AG08396 (cell line): ENCODE measurements at places on chromosomes 5 and 9.

- no peak for DNase-seq
Observed at GRCh38 chr9:72649127-72649442, 127.7 kb downstream of the TMC1 start.

DNA sequence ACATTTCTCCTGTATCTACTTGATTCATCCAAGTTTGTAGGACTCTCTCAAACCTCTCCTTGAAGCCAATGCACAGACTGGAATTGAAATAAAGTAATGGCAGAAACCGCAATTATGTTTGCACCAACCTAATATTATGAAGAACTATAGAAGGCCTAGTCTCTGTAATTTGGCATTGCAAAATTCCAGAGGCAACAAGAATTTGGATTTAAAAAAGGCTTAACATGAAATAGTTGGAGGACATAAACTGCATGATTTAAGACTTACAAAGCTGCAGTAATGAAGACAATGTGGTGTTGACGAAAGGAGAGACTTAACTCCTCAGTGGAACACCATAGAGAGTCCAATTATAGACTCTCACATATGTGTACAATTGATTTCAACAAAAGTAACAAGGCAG lies 117.8 kb upstream of the MINAR2 start:
- DNase-seq: no peak

DNA sequence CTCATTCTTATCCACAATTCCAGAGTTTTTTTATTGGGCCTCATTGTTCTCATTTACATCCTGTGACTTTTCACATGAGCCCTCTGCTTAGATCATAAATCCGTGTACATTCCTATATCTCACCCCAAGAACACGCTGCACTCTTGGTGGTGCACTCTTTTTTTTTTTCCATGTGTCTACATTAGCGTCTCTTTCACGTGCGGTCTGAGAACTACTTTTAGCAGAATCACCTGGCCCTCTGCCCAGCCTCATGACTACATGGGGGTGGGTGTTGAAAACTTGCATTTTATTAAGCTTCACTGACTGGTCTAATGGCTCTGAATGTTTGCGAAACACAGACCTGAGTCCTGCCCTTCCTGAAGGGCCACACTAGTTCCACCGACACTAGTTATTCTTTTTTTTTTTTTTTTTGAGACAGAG lies 18.6 kb downstream of the C9orf57 start:
- DNase-seq: peak; percentile 45

DNA sequence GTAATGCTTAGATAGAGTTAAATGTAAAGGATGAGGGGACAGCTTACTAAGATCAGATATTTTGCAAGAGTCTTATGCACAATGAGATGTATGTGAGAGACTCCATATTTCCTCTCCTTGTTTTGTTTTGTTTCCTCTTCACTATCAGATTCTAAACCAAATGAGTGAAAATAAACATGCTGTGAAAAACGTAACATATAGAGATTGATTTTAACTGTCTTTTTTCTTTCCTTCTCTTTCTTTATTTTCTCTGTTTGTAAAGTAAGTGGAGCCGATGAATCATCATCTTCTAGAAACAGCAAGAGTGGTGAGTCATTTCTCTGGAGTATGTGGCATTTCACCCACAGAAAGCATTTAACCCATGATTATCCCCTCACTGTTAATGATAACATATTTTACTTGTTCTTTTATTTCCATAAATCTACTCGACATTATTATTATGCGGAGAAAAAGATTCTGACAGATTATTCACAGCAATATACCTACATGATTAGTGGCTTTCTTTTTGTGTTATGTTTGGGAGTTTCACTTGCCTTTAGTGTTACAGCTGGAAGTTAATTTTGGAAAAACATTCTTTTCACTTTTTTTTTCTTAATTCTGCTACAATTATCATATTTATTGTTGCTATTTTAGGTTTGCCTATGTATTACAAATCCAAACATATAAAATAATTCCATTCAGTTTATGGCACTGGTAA lies 2.1 kb upstream of the ANXA1 start:
- DNase-seq: peak; percentile 42

- DNase-seq: peak; percentile 26
Observed at GRCh38 chr5:169648725-169649310, 11.7 kb downstream of the DOCK2 start.

- DNase-seq: peak; percentile 46
Observed at GRCh38 chr5:14726066-14726838, 61.7 kb downstream of the OTULIN start.

DNA sequence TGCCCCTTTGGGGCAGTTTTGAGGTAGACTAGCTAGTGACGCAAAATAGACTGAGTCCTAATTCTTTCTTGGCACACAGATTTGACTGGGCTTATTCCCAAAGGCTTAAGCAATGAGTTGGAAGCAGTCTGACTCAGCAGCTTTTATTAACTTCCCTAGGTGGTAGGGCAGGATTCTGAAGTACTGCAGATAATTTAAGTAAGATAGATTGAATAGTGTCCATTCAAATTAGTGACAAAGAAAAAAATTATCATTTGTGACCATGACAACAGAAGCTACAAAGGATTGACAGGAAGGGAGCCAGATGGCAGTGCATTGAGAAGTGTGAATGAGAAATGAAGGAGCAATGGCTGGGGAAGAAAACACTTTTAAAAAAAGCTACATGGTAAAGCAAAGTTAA lies 649.4 kb downstream of the CDH9 start:
- DNase-seq: no peak

- no peak for DNase-seq
Observed at GRCh38 chr9:19498015-19498414, 89.2 kb downstream of the ACER2 start.

DNA sequence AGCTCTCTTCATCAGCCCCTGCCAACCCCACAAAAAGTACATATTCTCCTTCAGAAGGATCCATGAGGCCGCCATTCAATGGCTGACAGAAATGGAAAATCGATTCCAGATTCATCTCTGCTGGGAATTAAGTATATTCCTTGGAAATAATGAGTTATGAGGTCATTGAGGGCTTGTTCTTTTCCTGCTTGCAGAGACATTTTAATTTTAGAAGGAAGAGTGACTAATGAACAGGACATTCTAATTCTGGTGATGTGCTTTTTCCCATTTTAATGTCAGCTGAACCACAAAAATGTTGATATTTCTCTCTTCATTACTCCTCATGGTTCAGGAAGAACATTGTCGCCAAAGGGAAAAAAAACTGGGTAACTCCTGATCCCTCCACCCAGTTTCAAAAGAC lies 314.0 kb downstream of the PIK3R1 start:
- DNase-seq: no peak

- DNase-seq: no peak
Observed at GRCh38 chr5:149801307-149801990, 71.3 kb downstream of the PPARGC1B start.

- DNase-seq: no peak
Observed at GRCh38 chr5:171592736-171593135, 173.3 kb downstream of the FGF18 start.

DNA sequence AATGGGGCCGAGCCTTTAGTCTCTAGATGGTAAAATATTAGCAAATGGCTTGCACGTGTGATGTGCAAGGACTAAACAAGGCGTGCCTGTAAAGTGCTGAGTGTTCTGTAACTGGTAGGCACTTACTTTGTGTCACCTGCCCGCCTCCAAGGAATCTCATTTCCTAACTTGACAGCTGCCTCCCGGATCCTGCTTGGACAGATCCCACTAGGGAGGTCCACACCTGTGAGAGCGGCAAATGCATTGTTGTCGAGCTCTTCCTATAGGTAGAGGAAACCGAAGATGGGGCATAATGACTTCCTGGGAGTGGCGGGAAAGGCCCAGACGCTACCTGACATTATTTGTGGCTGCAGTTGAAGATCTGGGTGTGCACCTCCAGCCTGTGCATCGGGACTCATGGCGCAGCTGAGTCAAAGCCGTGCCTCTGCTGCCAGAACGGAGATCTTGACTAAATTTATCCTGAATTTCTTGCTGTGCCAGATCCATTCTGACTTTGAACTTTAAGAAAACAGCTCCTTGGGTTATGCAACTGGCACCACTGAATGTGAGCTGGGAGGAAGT lies 79.8 kb downstream of the TENT4A start:
- DNase-seq: no peak

GRCh38 chr9:114291064-114291474 lies 31.8 kb upstream of the ORM1 start:
- peak; percentile 72 for DNase-seq

- DNase-seq: no peak
Observed at GRCh38 chr9:100375658-100376057, 22.9 kb upstream of the TEX10 start.

DNA sequence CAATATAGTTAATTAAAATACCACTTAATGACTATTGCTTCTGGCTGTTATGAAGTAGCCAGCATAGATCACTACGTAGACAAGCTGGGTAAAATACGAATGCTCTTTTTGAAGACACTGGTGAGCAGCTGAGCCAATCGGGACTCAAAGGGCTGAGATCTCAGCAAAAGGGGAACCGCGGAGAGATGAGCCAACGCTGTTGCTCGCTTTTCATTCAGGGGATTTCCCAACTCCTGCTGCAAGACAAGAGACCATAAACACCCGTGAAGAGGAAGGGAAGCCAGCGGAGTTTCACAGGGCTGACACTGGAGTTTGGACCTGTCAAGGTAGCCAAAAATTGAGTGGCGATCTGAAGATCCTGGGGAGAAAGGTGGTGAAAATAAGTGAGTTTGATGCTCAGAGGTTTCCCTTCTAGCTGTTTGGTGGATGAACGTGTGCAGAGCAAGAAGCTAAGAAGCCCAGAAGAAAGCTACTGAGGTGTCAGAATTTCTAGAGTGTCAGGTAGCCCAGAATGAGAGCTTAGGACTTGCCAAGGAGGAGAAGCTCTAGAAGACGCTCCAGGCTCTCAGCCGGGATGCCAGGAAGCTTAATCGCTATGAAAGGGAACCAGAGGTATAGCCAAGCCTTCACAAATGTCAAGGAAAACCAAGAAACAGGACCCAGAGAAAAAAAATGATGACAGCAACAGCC lies 79.6 kb upstream of the RNU6ATAC start:
- peak; percentile 63 for DNase-seq

GRCh38 chr5:148949841-148950470 lies 112.9 kb downstream of the SH3TC2 start:
- no peak for DNase-seq

- DNase-seq: no peak
Observed at GRCh38 chr9:93194641-93195040, 10.7 kb downstream of the WNK2 start.

DNA sequence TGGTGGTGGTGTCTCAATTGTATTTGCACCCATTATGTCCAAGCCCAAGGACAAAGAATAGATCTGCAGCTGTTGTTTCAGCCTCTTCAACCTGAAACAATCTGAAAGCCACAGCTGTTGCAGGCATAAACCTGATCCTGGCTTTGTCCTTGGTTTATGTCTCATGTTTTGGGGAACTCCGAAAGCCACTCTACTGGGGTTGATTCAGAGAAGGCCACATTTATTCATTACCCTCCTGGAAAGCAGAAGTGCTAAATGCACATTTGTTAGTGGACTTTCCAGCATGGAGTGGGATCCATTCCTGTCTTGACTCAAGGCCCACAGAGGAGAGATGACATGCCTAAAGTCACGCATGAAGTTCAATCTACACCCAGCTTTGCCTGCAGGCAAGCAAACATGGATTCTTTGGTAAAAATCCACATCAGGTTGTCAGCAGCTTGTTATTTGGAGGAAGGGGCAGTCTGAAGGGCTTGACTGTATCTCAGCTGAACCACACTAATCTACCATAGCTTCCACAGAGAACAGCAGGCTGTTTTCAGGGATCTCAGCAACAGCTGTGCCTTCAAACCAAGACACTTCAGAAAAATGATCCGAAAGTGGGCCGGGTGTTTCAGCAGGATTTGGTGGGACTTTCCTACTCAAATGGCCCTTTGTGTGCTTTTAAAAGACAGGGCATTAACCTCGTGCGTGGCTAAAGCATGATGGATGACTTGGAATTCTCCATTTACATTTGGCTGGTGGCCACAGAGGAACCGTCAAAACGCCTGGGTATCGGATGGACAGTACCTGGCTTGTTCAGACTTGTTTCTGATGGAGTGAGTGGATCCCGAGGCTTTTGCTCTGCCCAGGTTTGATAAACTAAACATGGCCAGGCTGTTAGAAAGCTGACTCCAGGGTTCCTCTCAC lies 36.2 kb upstream of the ADAM19 start:
- no peak for DNase-seq

DNA sequence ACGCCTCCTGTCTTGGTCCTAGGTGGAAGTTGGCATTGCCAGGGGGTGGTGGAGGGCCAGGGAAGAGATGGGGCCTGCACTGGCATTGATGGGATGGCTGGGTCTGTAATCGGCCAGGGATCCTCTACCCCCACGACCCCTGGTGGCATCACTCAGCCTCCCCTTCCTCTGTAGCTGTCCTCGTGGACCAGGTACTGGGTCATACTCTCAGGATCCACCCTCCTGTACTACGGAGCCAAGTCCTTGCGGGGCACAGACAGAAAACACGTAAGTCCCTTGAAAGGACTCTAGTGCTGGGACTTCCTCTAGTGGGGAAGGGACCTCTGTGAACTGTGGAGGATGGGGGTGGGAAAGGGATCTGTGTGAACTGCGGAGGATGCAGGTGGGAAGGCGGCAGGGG lies 52.1 kb upstream of the GARNL3 start:
- DNase-seq: no peak

- DNase-seq: peak; percentile 3
Observed at GRCh38 chr5:165370794-165371193, 1865.4 kb downstream of the MAT2B start.

GRCh38 chr9:35406183-35406959 lies 83.5 kb upstream of the RUSC2 start:
- DNase-seq: no peak

- no peak for DNase-seq
Observed at GRCh38 chr5:150623152-150623877, 17.1 kb upstream of the SYNPO start.

DNA sequence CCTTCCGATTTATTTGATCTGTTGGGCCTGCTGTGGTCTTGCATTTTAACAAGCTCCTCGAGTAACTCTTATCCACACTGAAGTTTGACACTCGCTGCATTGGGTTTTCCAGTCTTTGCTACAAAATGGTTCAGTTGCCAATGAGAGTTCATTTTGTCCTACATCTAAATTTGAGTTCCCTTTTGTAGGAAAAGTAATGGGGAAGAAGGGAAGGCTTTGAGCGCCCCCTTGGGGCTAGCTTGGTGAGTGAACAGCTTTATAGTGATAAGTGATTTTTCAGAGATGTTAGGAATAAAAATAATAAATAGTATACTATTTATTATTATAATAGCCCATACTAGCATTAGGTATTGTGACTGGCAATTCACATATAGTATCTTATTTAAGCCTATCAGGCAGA lies 89.9 kb upstream of the GNAQ start:
- peak; percentile 33 for DNase-seq

DNA sequence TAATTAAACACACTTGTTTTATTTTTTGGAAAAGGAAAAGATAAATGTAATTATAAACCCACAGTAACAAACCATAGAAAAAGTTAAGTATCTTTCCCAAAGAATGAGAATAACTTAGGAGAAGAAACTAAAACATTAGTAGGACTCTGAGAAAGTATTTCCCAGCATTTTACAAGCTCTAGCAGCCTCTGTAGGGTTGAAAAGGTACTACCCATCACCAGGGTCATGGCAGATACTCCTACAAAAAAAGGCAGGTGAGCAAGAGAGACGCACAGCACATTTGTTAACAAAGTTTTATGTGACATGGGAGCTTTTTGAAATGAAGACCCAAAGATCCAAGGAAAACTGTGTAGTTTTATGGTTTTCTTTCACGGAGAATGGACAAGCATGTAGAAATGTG lies 77.7 kb upstream of the FAM169A start:
- no peak for DNase-seq
